ENCODE measurements at places on chromosomes 6 and 20.

DNA sequence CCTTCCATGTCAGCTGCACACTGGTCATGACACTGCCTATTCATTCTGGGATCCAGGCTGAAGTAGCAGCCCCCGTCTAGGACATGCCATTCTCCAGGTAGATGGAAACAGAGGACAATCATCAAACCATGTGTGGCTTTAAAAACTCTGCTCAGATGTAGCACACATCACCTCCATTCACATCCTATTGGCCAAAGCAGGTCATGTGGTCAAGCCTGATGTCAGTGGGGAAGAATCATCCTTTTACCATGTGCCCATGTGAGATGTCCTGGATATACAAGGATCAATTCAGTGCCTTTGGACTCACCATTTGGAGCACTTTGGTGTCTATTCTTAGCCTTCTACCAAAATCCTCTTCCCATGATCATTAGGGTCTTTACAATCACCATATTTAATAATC, 99.5 kb downstream of the CDC5L start:
- no peak for DNase-seq

DNA sequence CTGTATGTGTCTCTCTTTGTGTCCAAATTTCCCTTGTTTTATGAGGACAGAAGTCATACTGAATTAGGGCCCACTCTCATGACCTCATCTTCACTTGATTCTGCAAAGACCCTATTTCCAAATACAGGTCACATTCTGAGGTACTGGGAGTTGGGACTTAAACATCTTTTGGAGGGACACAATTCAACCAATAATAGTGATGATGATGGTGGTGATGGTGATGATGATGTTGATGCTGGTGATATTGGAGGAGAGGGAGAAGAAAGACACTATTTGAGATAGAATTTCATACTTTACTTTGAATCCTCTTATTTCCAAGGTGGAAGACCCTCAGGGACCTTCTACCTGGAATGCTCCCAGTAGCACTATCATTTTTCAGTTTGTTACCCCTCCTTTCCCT, 21.2 kb upstream of the KCNK5 start:
- DNase-seq: no peak

DNA sequence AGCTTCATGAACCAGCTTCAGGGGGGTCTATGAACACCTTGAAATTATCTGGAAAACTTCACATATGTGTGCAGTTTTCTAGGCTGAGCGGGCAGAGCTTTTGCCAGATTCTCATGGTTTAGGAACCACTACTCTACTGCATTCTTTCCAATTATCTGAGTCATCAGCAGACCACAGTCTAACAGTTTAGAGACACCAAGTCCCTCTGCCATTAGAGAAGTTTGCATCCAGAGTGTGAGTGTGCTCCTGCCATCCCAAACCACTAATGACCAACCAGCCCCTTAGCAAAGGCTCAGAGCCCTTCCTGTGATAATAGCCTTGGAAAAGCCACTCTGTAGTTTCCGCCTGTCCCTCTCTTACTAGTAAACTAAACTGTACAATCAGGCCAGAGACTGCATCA, 96.8 kb downstream of the PHACTR1 start:
- DNase-seq: no peak

DNA sequence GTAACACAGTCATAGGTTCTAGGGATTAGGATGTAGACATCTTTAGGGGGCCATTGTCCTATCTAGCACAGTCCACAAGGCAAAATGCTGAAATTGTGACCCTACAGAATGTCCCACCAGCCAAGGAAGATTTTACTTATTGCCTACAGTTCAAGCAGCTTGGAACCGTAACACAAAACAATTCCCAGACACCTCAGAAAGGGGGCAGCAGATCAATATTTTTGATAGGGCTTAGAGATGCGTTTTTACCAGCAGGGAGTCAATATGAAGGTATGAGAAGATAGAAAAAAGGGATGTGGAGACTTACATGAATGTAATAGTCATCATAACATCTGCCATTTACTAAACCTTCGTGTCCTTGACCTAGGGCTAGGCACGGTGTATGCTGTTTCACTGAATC, 81.0 kb downstream of the TMEM170B start:
- DNase-seq: peak; percentile 51

- peak; percentile 75 for DNase-seq
Measured at GRCh38 chr20:47785854-47786764, 828 bp upstream of the SULF2 start.

- no peak for DNase-seq
Measured at GRCh38 chr6:105161421-105161820, 18.4 kb downstream of the POPDC3 start.

DNA sequence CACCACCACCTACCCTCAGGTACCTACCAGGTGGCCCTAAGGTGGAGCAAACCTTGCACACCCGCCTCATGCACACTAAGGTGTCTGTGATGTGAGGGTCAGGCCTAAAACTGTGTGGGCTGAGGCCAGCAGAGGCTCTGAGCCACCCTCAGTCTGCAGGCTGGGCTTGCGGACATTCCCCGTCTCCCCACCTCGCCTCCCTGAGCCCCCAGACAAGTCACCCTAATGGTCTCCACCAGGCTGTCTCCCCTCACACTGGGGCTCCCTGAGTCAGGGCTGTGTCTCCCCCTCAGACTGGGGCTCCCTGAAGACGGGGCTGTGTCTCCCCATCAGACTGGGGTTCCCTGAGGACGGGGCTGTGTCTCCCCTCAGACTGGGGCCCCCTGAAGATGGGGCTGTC, 12.5 kb downstream of the PRPH2 start:
- no peak for DNase-seq

DNA sequence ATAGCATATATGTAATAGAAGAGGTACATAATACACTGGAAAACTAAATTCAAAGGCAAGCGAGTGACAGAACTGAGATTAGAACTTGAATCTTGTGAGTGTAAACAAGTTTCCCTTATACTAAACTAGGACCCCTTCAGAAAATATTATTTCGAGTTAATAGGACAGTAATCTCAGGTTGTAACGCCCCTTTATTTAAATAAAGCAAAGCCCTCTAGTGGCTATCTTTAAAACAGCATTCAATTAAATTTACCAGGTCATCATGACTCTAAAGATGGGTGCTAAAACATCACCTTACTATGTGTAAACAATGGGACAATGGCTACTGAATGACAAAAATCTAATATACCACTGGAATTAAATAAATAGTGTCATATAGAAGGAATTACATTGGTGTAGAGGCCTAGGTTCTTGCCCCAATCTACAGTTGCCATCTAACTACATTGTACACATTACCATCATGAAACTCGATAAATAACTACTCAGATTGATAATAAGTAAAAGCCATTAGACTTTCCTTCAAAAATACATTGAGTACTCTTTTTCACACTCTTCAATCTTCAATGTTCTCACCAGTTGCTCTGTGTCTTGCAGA, 255.4 kb upstream of the IRAK1BP1 start:
- no peak for DNase-seq

GRCh38 chr6:146381486-146381885, 162.1 kb upstream of the RAB32 start:
- DNase-seq: no peak

DNA sequence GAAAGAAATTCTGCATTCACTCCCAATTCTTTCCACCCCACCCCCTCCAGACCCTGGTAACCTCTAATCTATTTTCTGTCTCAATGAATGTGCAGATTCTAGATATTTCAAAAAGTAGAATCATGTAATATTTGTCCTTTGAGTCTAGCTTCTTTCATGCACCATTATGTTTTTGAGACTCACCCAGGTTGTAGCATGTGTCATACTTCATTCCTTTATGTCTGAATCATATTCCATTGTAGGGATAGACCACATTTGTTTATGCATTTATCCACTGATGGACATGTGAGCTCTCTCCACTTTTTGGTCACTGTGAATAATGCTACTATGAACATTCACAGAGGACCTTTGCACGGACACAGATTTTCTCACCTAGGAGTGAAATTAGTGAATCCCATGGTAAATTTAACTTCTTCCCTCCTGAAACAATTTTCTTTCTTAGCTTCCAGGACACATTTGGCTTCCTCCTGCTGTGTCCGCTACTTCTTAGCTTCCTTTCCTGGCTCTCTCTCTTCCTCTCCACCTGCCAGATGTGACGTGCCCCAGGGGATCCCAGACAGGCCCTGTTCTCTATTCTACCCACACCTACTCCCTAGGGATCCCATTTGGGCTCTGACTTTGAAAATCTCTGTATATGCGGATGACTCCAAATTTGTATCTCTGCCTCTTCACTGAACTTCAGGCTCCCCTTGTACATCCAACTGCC, 24.1 kb upstream of the ARFGEF2 start:
- DNase-seq: peak; percentile 89

DNA sequence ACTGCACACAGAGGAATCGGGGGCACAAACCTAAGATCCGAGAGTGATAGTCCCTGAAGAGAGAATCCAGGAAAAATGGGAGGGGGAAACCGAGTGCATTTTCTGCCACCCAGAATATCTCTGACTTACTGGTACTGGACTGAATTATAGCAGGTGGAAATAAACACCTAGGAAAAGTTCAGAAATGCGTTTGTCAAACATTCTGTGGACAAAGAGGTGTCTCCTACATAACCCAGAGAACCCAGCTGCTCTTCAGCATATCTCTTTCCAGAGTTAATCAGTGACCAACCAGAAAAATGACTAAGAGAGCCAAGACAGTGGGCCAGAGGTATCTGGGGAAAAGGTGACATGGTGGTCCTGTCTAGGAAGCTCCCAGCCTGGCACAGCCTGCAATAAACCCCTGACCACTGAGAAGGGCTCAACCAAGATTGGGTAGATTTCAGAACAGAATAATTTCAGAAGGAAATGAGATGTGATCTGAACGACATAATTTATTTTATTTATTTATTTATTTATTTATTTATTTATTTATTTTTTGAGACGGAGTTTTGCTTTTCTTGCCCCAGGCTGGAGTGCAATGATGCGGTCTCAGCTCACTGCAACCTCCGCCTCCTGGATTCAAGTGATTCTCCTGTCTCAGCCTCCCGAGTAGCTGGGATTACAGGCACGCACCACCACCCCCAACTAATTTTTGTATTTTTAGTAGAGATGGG, 6.0 kb upstream of the VNN1 start:
- no peak for DNase-seq

DNA sequence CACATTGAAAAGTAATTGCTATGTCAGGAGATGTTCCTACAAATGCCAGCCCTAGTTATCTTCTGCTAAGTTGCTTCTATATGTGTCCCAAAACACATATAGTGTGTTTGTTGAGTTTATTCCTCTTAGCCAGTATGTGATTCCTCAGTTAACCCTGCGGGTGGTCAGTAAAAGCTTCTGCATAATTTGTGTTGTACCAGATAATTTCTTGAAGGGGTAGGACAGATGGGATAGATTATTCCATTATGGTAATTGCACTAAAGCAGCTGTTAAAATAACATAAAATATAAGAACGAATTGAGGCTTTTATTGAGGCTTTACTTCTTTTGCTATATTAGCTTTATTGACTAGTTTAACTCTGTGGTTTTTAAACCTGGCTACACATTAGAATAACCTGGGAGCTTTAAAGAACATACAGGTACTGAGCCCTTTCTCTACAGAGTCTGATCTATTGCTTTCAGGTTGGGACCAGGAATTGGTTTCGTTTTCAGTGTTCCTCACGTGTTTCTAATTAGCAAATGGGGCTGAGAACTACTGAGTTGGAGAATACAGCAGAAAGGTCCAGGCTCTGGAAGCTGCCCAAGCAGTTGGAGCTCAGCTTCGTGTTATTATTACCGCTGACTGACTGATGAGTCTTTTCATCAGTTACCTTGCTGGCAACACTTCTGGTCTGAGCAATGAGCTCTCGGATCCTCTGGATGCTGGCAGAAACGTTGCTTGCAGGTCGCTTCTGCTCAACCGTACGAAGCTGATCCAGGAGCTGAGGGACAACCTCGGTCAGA, 56.9 kb downstream of the FAM229B start:
- no peak for DNase-seq

DNA sequence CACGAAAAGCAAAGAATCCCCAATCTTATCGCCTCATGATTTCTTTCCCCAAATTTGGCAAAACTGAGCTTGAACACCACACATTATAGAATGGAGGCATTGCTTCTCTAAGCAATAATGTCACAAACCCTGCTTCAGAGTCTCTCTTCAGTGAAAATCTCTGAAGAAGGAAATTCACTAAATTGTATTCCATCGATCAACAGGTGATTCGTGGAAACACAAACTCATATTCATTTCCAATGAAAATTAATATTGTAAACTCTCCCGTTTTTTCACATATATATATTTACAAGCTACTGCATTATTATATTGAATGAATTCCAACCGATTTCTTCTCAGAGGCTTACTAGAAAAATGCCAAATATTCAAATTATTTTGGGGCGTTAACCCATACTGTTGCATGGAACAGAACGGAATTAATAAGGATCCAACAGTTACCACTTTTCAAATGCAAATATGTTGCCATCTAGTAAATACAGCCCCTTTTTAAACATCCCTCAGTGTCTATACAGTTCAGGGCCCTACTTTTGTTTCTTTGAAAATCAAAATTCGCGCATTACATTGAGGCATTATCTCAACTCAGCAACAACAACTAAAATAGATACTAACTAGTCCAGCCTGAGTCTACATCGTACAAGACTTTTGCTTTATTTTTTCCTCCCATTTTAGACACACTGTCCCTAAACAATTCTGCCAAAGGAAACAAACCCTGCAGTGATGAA, 1.3 kb downstream of the KIF13A start:
- DNase-seq: no peak

- no peak for DNase-seq
Measured at GRCh38 chr6:7726416-7727085, 652 bp downstream of the BMP6 start.

DNA sequence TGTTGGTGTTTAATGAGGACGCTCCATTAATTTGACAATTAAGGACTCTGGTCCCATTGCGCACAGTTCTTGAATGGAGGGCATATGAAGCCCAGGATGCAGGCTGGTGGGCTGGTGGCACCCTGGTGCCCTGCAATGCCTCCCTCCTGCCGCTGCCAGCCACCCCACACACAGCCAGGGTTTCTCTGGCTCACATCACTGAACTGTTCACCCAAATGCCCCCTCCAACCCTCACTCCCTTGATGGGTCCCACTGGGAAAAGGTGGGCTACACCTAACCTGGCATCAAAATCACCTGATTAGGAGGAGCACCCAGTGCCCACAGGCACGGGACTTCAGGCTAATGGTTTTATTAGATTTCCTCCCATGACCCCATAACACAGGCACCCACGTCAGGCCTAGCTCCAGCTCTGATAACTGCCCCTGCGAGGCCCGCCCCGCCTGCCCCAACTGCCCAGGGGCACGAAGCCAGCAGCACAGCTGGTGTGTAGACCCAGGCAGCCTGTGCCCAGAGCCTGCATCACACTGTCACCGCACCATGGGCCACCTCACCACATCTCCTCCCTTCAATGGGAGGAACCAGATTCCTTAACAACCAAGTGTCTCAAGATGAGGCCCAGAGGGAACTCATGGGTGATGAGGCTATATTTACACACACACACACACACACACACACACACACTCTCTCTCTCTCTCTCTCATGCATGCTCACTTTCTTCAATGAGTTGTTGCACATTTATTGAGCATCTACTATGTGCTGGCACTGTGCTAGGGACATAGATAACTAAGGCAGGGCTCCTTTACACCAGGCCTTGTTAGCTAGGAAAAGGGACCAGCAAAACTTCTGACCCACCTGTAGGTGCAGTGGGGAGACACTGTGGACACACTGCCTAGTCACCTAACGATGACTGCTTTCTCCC, 107.3 kb downstream of the NOL4L start:
- DNase-seq: no peak

All from kidney glomerular epithelial cell (primary cell).